Endothelial cell (in vitro differentiated cells): ENCODE measurements at places on chromosomes 7 and 10.

- no peak for DNase-seq
These were observed 6.8 kb downstream of the DLG5 start for GRCh38 chr10:77919713-77920108.

DNA sequence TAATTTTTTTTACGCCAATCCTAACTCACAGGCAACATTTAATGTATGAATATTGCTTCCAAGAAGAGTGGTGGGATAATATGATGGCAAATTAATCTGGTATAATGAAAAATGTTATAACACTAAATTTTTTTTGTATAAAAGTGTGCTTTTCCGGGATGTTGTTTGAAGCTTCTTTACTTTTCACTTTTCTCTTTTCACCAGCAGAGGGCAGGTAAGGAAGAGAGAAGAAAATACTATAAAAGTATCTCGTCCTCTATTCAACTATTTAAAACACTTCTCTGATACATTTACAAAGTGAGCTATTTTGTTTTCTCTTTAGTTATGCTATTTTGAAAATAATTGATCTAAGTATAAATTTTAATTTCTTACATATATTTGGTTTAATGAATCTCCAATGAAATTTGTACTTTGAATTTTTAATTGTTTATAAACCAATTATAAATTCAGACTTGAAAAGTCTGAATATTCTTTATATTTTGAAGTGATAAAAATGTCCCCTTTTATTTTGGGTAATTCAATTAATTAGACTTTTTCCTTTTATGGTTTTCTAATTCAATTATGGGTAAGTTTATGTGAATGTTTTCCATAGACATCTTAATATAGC, 20.7 kb upstream of the CFTR start:
- no peak for DNase-seq

- DNase-seq: no peak
These were observed 19.7 kb upstream of the FKBP9 start for GRCh38 chr7:32937344-32938174.

DNA sequence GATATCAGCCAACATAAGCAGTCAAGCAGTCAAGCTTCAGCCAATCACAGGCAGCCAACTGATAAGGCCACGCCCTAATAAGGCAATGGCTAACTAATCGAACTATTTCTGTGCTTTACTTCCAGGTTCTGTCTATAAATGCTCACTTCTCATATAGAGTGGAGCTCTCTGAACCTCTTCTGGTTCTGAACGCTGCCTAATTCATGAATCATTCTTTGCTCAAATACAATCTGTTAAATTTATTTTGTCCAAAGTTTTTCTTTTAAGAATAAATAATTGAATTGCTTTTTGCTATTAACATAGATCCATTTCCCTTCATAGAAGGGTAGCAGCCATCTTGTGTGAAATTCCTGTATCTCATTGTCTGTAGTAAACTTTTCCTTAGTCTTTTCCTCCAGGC, 97.9 kb upstream of the TMEM72 start:
- DNase-seq: no peak

DNA sequence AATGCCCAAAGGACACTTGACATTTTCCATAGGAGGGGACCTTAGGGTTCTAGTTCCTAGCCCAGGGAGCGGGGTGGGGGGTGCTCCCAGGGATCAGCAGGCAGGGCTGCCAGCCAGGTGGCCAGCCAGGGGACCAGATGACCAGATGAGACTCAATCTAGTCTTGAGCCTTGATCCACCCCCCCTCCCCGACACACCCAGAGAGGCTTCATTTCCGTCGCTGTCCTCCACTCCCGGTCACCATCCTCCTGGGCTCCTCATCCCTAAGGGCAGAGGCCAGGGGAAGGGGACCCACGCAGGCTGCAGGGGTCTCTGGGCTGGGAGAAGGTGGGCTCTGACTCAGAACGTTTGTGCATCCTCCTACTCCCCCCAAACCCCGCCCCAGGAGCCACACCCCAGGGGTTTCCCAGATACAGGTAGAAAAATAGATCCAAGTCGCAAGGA, 1.0 kb downstream of the STX1A start:
- no peak for DNase-seq

- no peak for DNase-seq
These were observed 39.1 kb upstream of the HERPUD2 start for GRCh38 chr7:35734001-35734483.

GRCh38 chr10:119505131-119505551, 37.4 kb downstream of the RGS10 start:
- DNase-seq: no peak

DNA sequence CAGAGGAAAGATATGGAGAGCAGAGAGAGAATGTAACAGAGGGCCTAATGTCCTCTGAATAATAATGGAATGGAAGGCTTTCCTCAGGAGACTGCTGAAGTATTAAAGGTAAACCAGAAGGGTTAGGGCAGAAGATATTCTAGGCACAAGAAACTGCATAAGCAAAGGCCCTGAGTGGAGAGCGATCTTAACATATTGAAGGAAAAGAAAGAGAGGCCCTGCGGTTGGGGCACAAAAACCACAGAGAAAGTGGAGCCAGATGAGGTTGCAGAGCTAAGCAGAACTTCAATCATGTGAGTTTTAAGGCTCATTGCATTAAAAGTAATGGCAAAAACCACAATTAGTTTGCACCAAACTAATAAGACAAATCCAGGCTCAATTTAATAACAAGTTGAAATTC, 115.8 kb upstream of the VSTM2A start:
- DNase-seq: no peak

- no peak for DNase-seq
These were observed 8.4 kb downstream of the USP6NL start for GRCh38 chr10:11602919-11603523.

- DNase-seq: no peak
These were observed 191.8 kb downstream of the TRIL start for GRCh38 chr7:28766359-28766758.

- DNase-seq: no peak
These were observed 33.3 kb upstream of the KDM7A start for GRCh38 chr7:140209866-140210609.

- no peak for DNase-seq
These were observed 932 bp downstream of the NYAP1 start for GRCh38 chr7:100484673-100485045.

DNA sequence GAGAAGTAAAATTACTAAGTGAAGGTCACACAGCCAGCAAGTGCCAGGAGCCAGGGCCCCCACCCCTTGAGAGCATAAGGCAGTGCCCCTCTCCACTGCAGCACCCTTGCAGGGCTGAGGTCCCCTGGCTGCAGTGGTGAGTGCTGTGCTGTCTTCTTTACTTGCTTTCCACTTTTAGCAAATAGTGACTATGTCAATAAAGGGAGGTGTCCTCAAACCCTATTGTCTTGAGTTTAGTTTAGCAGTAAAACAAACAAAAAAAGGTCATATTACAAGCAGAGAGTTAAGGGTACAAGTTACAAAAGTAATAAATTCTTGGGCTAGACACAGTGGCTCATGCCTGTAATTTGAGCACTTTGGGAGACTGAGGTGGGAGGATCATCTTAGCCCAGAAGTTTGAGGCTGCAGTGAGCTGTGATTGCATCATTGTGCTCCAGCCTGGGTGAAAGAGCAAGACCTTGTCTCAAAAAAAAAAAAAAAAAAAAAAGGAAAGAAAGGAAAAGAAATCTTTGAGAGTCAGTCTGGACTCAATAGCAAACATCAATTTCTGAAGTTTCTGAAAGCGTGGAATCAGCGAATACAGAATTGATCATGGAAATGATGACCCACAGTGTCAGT, 39.0 kb upstream of the KIF5B start:
- no peak for DNase-seq

DNA sequence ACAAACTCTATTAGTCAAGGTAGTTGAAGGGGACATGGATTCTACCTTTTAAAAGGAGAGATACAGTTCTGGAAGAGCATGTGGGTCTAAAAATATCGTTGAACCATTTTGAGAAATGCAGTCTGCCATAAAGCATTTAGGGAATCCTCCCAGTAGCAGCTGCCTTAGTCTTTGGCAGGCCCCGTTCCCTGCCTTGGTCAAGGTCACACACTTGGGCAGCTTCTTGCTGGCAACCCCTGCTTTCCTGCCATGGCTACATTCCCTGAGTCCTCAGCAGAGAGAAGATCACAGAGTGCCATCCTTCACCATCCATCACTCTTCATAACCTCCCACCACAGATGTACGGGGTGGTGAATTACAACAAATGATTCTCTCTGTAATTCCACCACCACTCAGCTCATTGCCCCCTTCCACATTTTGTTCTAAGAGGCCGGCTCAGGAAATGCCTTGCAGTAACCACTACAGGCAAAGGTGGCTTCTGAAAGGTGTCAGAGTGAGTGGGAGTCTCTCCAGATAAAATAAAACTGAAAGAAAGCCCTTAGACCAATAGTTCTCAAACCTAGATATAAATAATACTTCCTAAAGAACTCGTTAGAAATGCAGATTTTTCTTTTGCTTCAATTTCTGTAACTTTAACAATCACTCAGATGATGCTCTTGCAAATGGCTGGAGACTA, 121.4 kb upstream of the STK17A start:
- no peak for DNase-seq

DNA sequence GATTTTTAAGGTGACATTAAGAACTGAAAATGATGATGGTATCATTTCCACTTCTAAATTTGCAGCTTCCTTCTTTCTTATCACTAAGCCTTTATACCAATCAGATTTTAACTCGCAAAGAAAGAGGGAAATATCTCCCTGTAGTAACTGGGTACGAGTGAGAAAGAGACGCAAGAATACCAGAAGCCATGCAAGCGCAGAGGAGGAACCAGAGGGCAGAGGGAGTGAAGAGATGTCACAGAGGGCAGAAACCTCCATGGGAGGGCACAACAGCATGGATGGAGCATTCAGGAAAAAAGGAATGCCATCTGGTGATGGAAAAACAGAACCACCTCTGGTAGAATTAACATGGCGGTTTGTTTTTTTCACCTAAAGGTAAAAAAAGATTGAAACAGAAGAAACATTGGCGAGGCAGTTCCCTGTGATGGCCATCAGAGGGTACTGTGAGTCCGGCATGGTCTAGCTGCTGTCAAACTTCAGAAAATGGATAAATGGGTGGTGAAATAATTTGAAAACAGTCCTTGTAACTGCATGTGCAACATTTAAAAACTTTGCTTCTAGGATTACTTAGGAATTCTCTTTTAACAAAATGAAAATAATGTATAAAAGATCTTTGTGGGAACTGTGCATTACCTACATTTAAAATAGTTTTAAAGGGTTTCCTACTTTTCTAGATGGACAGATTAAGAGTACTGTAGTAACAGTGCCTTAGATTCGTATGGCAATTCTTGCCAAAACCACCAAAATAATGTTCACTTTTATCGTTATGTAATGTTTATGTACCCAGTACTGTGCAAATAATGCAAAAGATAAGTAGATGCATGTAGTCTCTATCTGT, 91.8 kb downstream of the ARHGAP12 start:
- DNase-seq: peak; percentile 31

DNA sequence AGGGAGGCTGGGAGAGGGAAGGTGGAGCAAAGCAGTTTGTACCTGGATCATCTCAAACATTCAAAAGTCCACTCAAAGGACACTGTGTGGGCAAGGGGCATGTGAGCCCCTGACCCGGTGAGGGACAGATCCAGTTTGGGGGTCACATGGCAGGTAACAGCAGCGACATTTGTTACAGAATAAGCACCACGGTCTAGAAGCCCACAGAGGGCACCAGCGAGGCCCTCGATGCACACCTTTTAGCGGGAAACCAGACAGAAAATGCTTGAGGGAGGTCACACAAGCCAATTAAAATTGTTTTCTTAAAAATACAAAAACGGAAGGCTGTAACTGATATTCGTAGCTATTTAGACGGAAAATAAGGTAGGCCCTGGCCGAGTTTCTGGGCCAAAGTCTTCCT, 144.4 kb downstream of the ZMYND11 start:
- no peak for DNase-seq

DNA sequence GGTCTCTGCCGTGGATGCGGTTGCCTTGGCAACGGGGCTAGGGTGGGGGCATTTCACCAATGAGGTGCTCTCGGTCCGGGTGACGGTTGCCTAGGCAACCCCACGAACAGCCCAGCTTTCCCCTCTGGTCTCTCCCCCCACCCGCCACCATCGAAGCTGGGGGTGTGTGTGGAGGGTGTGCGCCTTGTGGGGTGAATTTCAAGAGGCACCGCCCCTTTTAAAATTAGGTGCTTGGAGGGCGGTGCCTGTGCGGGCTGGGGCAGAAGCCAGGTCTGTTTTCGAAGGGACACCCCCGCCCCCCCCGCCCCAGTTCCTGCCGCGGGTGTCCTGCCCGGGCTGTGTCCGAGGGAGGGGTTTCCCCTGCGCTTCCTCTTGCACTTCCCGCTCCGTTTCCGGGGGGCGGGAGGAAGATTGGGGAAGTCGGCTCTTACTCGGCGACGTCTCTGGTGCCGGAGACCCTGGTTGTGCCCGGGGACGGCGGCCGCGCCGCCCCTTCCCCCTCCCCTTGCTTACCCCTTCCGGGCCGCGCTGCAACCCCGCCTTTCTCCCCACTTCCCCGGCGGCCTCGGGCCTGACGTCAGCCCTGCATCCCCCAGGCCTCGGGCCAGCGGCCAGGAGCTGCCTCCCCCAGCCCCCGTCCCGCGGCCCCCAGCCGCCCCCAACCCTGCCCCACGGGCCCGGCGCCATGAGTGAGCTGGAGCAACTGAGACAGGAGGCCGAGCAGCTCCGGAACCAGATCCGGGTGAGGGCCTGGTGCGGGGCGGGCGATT, 2.2 kb downstream of the GNB2 start:
- peak; percentile 57 for DNase-seq

GRCh38 chr10:33095867-33096815, 138.1 kb upstream of the ITGB1 start:
- no peak for DNase-seq

- DNase-seq: no peak
These were observed 449.0 kb upstream of the IGFBP3 start for GRCh38 chr7:46369933-46370654.

DNA sequence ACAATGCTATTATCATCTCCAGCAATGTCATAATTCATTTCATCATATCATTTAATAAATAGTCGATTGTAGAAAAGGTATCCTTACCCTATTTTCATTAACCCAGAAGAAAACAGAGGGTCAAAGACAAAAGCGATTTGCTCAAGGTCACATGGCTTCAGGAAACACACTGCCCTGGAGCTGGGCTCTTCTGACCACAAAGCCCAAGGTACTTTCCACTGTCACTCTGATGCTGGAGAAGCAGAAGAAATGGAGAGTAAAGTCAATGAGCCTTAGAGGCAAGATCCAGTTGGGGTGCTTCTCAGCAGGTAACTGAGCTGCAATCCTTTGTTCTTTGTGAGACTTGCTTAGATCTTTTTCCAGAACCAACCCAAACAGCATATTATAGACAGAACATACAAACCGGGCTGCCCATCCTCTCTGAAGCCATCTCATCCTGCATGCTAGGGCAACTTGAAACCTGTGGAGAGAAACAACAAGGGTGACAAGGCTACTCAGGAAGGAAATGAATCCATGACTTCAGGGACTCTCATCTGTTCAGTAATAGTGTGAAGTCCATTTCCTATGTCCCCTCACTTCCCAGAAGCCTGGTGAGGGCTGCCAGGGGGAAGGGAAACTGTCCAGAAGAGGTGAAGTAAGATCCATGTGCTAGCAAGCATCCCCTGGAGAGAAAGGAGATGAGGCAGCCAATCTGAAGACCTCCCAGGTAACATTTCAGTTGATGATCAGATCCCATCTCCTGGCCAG, 148.6 kb upstream of the SVIL start:
- no peak for DNase-seq

- peak; percentile 35 for DNase-seq
These were observed 870 bp downstream of the FZD1 start for GRCh38 chr7:91264924-91265681.

- DNase-seq: no peak
These were observed 411.9 kb upstream of the SHH start for GRCh38 chr7:156223935-156224832.
